Prostate gland (tissue), 2 donors: ENCODE measurements at places on chromosomes 5 and 9. TPM values are rescaled to one million over a fixed set of nuclear protein-coding genes. Genes with fewer than 3 reads are reported as not detected.

Gene CFAP157
- not detected for total RNA-seq

Gene MOCS2
- total RNA-seq, result 51.3 TPM

Gene FKTN
- total RNA-seq, result 20.2 TPM

Gene FOXI1
- 1.2 TPM for total RNA-seq

Gene IFNA7
- not detected for total RNA-seq

GRCh38 chr9:131028931-131029573 is 20.1 kb downstream of the LAMC3 start:
- no peak for DNase-seq
- H3K27me3 ChIP-seq, result no peaks in the 10 kb centered on the region
- H3K4me1 ChIP-seq, result no peaks in the 10 kb centered on the region

DNA sequence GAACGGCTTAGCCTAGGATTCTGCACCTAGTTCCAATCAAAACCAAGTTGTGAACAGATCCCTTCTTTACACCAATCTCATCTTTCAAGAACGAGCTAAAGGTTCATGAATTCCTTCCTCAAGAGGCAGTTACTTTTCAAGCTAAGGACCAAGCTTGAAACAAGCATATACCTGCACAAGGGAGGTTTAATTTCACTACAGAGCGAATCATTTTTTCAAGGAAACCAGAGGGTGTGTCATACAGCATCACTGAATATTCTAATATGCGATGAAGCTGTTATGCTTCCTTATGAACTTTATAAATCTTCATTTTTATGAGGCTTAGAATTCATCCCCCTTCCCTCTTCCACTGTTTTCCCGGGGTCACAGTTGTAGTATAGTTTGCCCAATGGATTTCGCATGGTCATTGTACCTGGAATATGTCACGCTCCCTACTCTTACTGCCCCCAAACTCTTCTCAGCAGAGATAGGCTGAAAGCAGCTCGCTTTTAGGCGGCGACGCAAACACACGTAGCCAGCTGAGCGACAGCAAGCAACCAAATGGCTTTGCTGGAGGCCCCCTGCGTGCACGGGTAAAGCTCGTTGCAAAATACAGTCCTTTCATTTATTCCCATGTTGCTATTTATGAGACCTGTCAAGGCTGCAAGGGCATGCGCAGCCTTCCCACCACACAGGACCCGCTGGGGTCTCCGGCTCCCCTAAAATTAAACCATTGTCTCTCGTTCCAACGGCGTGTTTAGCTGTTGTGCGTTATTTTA is 832 bp downstream of the LMBRD2 start:
- peak overlapping the region; percentile 80 for H3K27ac ChIP-seq
- no peaks in the 10 kb centered on the region for H3K27me3 ChIP-seq
- peak overlapping the region; percentile 88 for H3K4me3 ChIP-seq
- H3K4me1 ChIP-seq, result peaks cover 4% of the 10 kb centered on the region

- H3K27me3 ChIP-seq, result no peaks in the 10 kb centered on the region
- H3K36me3 ChIP-seq, result no peaks in the 10 kb centered on the region
- DNase-seq, result no peak
- H3K4me1 ChIP-seq, result peaks cover 10% of the 10 kb centered on the region
Measured at GRCh38 chr5:163506726-163507125, 1.3 kb downstream of the MAT2B start.

GRCh38 chr5:89211836-89212235 is 328.9 kb upstream of the MEF2C start:
- H3K4me1 ChIP-seq, result no peaks in the 10 kb centered on the region
- no peak overlapping the region for H3K4me3 ChIP-seq
- H3K27ac ChIP-seq, result no peak overlapping the region
- H3K36me3 ChIP-seq, result no peaks in the 10 kb centered on the region
- DNase-seq, result no peak
- no peaks in the 10 kb centered on the region for H3K27me3 ChIP-seq

DNA sequence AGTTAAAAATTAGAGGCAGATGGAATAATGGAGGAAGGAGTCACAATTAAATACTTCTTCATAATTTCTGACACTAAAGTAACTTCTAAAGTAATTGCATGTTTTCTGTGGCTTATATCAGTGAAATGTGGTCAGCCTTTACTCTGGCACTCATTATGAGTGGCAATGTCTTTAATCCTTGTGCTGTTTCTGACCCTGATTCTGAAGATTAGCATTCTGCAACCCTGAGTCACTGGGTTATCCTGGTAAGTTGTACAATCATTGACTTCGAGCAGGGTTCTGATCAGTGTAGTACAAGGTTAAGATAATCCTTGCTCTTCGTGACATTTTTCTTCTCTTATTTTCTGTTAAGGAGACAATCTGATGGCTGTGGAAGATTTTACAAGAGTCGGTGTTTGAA is 379.4 kb upstream of the RORB start:
- no peaks in the 10 kb centered on the region for H3K36me3 ChIP-seq
- no peaks in the 10 kb centered on the region for H3K4me1 ChIP-seq
- H3K4me3 ChIP-seq, result no peak overlapping the region

DNA sequence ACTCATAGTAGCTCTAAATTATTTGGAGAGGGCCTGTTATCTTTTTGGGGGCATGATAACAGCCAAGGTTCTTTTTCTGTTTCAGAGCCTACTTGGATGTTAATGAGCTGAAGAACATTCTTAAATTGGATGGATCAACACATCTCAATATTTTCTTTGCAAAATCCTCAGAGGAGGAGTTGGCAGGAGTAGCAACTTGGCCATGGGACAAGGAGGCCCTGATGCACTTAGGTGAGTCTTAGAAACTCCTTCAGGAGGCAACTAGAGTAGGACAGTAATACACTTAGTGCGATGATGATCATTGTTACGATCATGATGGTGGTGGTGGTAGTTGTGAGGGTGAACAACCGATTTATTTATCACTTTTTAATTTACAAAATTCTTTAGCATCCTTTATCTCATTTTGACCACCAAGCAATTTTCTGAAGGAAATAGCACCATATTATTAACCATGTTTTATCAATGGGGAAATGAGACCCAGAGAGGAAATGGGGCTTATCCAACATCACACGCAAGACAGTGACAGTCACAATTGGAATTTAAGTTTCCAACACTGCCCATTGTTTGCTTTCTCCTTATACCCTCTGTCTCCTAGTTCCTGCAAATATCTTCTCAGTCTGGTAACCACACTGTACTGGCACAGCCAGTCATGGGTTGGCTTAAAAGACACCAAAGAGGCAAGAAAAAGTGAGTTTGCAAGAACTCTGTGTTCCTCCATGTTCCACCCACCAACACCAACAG is 54.0 kb downstream of the PAPPA start:
- H3K4me1 ChIP-seq, result no peaks in the 10 kb centered on the region
- DNase-seq, result no peak
- no peaks in the 10 kb centered on the region for H3K36me3 ChIP-seq
- H3K27ac ChIP-seq, result no peak overlapping the region
- no peak overlapping the region for H3K4me3 ChIP-seq

GRCh38 chr5:80871541-80871961 is 88.6 kb upstream of the RASGRF2 start:
- H3K27ac ChIP-seq, result no peak overlapping the region
- no peaks in the 10 kb centered on the region for H3K4me1 ChIP-seq
- H3K27me3 ChIP-seq, result no peaks in the 10 kb centered on the region
- DNase-seq, result no peak
- H3K4me3 ChIP-seq, result no peak overlapping the region

DNA sequence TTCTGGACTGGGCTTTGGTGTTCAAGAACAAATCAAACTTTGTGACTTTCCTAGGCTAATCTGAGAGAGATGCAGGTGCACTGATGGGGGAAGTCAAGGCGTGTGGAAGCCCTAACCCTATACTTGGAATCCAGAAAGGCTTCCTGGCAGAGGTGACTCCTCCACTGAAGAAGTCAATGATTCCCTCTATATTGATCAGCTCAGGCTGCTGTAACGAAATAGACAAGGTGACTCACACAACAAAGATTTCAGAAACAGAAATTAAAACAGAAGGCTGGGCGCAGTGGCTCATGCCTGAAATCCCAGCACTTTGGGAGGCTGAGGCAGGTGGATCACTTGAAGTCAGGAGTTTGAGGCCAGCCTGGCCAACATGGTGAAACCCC is 69.6 kb upstream of the GGTA1 start:
- no peaks in the 10 kb centered on the region for H3K27me3 ChIP-seq
- no peak overlapping the region for H3K4me3 ChIP-seq
- no peaks in the 10 kb centered on the region for H3K4me1 ChIP-seq
- H3K36me3 ChIP-seq, result no peaks in the 10 kb centered on the region
- no peak overlapping the region for H3K27ac ChIP-seq

DNA sequence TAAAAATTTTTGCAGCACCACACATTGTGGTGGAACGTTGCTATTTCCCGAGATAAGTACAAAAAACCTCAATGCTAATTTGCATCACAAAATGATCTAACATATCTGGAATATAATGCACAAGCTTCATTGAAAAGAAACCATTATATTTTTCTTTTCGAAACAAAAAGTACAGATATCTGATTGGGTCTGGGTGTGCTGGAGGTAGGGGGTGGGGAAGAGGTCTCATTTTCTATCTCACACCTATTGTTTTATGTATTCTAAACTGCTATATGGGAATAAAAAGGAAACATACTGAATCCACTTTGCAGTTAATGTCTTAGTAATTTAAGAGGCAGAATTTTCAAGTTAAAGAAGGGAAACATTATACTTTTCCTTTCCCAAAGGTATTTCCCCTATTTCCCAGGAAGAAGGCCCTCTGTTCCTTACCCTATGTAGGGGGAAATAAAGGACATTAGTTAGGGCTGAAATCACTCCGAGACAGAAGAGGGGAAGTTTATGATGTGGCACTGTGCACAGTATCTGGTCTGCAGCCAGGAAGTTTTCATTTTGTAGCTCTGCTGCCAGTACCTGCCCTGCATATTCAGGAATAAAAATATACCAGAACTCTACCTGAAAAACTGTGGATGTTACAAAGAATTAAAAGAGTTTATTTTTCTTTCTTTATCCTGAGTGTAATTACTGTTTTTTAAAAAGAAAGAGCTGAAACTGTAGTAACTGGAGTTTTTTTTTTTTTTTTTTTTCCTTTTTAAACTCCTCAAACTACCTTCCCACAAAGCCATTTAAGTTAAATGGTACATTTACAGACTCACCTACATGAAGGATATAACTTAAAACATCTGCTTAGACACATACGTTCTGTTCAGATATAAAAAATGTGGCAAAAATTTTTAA is 7.4 kb downstream of the MEF2C start:
- H3K27me3 ChIP-seq, result no peaks in the 10 kb centered on the region
- no peak for DNase-seq
- no peak overlapping the region for H3K4me3 ChIP-seq

GRCh38 chr5:10958728-10959127 is 197.7 kb upstream of the DAP start:
- no peaks in the 10 kb centered on the region for H3K27me3 ChIP-seq
- no peak overlapping the region for H3K4me3 ChIP-seq
- no peaks in the 10 kb centered on the region for H3K4me1 ChIP-seq
- DNase-seq, result no peak
- H3K27ac ChIP-seq, result no peak overlapping the region

- H3K27me3 ChIP-seq, result peaks cover 2% of the 10 kb centered on the region
- no peak for DNase-seq
- H3K36me3 ChIP-seq, result no peaks in the 10 kb centered on the region
- H3K4me3 ChIP-seq, result no peak overlapping the region
- peaks cover 4% of the 10 kb centered on the region for H3K4me1 ChIP-seq
Measured at GRCh38 chr5:137862251-137862650, 5.4 kb upstream of the MYOT start.

- H3K4me3 ChIP-seq, result no peak overlapping the region
- H3K4me1 ChIP-seq, result no peaks in the 10 kb centered on the region
- H3K27ac ChIP-seq, result no peak overlapping the region
Measured at GRCh38 chr5:164139423-164139822, 634.0 kb downstream of the MAT2B start.

DNA sequence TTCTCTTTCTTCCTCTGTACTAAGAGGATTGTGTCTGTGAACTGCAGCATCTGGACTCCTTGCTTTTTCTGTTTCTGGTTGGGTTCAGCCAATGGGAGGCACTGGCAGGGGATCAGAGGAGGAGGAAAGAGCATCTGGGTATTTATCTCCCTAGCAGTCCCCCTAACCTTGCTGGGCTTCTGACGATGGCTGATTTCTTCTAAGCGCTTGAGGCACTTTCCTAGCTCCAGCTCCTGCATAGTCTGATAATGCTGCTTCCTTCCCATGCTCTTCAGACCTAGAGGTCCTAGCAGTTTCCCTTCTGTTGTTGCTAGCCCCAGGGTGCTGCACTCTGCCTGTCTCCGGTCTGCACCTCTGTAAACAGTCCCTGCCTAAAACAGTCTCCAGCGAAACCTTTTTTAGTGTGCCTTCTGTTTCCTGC is 225.1 kb downstream of the PDZD2 start:
- no peak overlapping the region for H3K27ac ChIP-seq
- H3K4me1 ChIP-seq, result no peaks in the 10 kb centered on the region
- no peaks in the 10 kb centered on the region for H3K27me3 ChIP-seq
- DNase-seq, result no peak
- H3K36me3 ChIP-seq, result no peaks in the 10 kb centered on the region

DNA sequence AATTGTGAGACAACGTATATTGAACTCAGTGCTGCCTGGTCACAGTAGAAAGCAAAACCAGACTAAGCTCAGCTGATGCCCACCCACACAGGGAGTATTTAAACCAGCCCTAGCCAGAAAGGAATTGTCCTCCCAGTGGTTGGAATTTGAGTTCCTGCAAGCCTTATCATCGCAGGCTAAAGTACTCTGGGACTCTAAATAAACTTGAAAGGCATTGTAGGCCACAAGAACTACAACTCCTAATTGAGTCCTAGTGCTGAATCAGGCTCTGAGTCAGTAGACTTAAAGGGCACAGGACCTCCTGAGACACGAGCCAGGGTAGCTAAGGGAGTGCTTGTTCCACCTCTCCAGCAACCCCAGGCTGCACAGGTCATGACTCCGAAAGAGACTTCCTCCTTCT is 171.4 kb downstream of the MCTP1 start:
- no peak overlapping the region for H3K4me3 ChIP-seq
- no peak for DNase-seq
- H3K4me1 ChIP-seq, result no peaks in the 10 kb centered on the region
- H3K27me3 ChIP-seq, result no peaks in the 10 kb centered on the region

DNA sequence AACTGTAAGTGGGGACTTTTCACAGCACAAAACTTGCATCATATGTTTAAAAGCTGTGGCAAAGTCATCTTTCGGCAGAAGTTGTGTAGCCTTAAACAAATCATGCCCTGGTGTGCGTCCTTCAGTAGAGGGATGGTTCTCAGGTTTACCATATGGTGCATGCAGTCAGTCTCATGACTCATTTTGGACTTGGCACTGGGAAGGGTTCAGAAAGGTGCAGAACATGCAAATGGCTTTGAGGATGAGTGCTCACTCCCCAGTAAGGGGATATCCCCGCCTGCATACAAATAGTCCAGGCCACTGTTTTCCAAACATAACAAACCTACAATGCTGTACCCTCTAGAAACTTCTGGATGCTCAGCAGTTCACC is 260.3 kb downstream of the NDUFS4 start:
- H3K36me3 ChIP-seq, result no peaks in the 10 kb centered on the region
- no peak overlapping the region for H3K27ac ChIP-seq
- no peaks in the 10 kb centered on the region for H3K4me1 ChIP-seq
- DNase-seq, result no peak

DNA sequence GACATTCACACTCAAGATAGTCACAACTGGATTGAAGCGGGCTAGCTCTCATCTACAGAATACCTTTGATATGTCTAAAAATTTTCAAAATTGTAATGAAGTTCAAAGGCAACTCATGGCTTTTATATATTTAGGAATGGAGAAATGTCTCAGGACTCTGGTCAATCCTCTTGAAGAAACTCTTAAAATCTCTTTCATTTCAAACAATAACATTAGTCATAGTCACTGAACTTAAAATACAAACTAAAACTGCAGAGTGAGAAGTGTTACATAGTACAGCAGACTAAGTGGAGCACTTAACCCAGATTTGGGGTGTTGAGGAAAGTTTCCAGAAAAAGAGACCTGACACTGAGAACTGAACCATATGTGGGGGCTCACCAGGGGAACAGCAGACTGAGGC is 20.7 kb downstream of the FANCC start:
- no peak overlapping the region for H3K4me3 ChIP-seq
- DNase-seq, result no peak
- no peaks in the 10 kb centered on the region for H3K27me3 ChIP-seq
